Stimulated activated CD4-positive, alpha-beta T cell treated with anti-CD3 and anti-CD28 coated beads, Interleukin-1b, Interleukin-23, amount 100 ng/mL, for 24 hours (primary cell): ENCODE measurements at places on chromosomes 4 and X.

GRCh38 chrX:23127586-23127985 is 127.8 kb downstream of the DDX53 start:
- DNase-seq = no peak

DNA sequence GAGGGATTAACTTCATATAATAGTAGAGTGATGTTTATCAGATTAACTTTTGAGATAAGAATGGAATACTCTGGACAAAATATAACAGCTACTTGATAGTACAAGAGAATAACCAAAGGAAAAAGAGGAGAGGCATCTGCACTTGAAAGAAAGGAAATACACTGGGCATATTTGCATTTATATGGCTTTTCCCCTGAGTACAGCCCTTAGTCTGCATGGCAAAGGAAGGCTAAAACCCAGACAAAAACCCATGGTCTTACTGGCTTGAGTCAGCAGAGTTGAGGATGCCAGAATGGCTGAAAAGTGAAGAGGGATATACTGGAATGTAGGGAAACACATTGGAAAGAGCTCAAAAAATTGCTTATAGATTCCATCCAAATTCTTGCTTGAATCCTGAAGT is 101.6 kb downstream of the COL4A5 start:
- DNase-seq = no peak

- no peak for DNase-seq
Observed at GRCh38 chr4:171876636-171877035, 63.4 kb downstream of the GALNTL6 start.

GRCh38 chrX:140318296-140318695 is 186.6 kb downstream of the SOX3 start:
- DNase-seq = no peak

DNA sequence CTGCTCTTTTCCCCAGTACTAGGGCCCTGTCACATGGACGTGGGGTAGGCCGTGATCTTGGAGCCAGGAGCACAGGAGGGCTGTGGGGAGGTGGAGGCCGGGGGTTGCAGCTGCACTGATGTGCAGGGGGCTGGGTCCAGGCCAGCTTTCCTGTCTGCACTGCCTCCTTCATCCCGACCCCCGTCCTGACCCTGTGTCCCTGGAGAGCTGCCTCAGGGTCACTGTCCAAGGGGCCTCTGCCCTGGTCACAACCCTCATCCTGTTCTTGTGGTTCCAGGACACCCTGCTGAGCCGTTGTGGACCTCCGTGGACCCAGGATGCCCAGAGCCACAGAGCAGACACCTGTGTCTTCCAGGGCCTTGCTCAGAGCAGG is 91.7 kb upstream of the ADRA2C start:
- DNase-seq = no peak

DNA sequence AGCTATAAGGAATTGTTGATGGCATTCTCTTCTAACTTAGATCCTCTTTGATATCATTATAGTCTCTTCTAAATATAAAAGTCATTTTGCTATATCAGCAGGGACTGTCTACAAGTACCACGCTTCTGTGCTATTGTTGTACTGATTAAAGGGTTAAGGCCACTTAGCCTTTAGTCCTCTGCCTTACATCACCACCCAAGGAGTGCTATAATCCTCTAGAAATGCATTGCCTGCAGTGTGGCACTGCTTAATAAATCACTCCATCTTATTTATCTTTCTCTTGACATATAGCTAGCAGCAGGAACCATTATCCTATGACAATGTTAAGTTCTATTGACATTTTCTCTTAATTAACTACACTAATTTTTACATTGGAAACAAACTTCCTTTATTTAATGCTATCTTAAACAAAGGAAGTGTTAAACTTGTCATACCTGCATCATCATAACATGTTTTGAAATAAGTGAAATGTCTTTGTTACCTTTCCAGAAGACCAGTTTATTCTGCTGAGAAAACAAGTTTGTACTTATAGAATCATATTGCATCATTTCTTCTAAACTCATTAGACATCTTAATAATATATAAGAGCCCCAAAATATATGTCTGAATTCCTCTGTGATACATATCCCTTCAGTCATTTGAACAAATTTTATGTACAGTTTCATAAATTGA is 360.9 kb upstream of the ATOH1 start:
- no peak for DNase-seq

DNA sequence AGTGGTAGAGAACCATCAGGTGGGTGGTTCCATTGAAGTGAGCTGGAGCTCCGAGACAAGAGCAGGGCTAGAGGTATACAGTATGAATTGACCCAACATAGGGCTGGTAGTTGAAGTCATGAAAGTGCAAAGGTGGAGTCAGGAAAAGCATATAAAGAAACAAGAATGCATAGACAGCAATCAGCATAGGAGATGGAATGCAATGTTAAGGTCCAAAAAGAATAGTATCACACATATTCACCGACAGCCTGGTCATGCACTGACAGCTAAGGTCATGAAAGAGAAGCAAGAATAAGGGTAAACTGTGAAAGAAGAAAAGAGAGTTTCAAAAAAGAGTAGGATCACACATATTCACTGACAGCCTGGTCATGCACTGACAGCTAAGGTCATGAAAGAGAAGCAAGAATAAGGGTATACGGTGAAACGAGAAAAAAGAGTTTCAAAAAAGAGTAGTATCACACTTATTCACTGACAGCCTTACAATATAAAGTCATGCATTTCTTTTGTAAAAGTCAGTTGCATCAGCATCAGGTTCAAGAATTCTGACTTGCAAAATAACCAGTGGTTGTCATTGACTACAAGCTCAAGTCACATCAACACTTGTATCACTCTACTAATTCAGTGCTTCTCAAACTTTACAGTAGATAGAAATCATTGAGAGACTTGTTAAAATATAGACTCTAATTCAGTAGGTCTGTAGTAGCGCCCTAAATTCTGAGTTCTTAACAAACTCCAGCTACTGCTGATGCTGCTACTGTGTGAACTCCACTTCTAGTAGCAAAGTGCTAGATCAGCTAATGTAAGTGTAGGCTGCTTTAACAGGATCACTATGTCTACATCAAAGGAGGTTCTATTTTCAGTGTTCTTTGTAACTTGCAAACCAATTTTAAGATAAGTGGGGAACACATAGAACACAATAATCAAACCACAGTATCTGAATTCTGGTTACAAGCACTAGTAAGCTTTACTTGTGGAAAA is 221.9 kb downstream of the PDGFC start:
- no peak for DNase-seq

- no peak for DNase-seq
Observed at GRCh38 chr4:141347684-141348083, 127.0 kb downstream of the ZNF330 start.

DNA sequence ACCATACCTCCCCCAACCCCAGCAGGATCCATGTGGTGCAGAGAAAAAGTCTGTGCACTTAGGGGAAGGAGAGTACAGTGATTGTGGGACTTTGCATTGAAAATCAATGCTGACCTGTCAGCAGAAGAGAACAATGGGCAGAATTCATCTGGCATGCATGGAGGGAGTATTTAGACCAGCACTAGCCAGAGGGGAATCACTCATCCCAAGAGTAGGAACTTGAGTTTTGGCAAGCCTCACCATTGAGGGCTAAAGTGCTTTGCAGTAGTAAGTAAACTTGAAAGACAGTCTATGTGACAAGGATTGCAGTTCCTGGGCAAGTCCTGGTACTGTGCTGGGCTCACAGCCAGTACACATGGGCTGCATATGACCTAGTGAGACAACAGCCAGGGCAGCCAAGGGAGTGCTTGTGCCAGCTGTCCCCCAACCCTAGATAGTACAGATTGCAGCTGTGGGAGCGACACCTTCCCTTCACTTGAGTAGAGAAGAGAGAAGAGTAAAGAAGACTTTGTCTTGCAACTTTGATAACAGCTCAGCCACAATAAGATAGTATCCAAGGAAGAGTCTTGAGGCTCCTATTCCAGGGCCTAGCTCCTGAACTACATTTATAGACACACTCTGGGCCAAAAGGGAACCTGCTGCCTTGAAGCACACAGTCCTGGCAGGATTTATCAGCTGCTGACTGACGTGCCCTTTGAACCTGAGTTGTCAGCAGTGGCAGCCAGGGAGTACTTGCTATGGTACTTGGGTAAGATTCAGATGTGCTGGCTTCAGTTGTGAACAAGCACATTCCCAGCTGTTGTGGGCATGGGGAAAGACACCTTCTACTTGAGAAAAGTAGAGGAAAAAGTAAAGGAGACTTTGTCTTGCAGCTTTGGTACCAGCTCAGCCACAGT is 48.7 kb downstream of the HDX start:
- no peak for DNase-seq

GRCh38 chrX:71439420-71439819 is 73.3 kb downstream of the TAF1 start:
- DNase-seq = no peak

DNA sequence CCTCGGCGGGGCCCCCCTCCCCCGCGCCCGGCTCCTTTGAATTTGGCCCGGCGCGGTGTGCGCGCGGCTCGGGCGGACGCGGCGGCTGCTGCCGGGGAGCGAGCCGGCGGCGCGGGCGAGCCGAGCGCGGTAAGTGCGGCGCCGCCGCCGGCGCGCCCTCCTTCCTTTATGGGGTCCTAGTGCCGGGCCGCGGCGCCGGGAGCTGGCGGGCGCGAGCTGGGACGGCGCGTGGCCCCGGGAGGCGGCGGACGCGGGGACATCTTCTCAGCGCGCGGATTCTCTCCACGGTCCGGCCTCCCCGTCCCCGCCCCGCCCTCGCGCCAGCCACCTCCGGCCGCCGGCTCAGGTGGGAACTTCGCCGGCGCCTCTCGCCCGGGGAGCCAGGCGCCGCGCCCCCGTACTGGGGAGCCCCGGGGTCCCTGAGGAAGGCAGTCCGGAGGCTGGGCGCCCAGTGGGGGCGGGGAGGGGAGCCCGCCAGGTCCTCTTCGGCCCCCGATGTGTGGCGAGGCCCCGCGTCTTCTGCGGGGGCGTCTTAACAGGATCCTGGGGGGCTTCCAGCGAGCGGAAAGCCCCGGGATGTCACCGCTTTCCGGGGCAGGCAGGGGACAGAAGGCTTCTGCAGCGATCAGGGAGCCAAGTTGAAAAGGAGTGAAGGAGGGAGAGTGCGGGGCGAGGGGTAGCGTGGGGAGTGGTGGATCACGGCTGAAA is 98.4 kb upstream of the TENM3 start:
- no peak for DNase-seq

DNA sequence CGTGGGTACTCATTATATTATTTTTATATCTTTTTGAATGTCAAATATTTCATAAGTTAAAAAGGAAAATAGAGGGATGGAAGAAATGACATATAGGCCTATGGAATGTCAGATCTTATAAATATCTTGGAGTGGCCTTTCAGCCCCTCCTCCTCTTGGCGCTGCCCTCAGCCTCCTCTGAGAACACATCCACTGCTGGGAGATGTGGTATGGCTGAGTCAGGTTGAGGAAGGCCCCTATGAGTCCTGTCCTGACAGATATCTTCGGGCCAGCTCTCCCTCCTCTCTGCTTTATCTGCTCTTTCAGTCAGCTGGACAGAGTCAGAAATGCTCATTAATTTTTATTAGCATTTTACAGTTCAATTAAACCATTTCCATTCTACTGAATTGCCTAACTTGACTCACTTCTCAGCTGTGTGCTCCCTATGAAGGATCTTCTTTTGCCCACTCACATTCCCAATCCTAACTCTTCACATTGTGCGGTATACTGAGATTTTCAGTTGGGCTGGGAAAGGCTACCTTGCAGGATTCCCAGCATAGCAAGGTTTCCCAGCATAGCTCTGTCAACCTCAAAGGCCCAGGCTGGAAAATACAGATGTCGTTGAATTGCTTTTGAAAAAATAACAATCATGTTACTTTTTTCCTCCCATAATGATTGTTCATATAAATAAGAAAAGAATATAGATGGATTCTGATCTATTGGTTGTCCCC is 128.0 kb downstream of the ARHGEF9 start:
- no peak for DNase-seq

GRCh38 chrX:108088511-108088910 is 2.8 kb downstream of the PSMD10 start:
- DNase-seq = no peak

GRCh38 chr4:83454686-83455085 is 937 bp downstream of the HELQ start:
- no peak for DNase-seq

DNA sequence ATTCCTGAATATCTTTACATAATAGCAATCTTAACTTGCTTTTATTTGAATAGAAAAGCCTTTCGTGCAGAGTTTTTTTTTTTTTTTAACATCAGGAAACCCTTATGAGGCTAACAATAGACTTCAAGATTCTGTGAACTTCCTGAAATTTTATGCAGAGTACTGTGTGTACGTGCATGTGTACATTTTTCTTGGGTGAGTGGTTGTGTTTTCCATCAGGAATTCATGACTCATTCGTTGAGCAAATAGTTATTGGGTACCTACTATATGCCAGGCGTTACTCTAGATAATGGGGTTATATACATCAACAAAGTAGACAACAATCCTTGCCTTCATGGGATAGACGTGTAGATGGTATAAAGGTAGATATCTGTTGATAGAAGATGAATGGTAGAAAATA is 59.1 kb downstream of the MRPL1 start:
- no peak for DNase-seq

GRCh38 chrX:153582896-153583295 is 16.0 kb downstream of the CCNQ start:
- DNase-seq = peak; percentile 46

DNA sequence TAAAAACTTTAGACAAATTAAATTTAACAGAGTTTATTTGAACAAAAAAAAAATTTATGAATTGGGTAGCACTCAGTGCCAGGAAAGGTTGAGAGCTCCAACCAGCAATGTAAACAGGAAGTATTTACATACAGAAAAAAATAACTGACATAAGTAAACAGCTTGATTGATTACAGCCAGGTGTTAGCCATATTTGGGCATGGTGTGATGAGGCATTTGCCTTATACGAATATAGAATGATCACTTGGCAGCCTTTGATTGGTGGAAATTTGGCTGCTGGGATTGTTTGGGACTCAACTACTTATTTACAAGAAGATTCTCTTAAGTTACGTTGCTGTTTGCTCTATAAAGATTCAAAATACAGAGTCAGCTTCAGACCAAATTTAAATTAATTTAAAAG is 172.0 kb downstream of the ADAM29 start:
- DNase-seq = no peak

- no peak for DNase-seq
Observed at GRCh38 chrX:140342410-140342809, 162.5 kb downstream of the SOX3 start.

- peak; percentile 51 for DNase-seq
Observed at GRCh38 chr4:153153339-153153871, 50.8 kb upstream of the TRIM2 start.

DNA sequence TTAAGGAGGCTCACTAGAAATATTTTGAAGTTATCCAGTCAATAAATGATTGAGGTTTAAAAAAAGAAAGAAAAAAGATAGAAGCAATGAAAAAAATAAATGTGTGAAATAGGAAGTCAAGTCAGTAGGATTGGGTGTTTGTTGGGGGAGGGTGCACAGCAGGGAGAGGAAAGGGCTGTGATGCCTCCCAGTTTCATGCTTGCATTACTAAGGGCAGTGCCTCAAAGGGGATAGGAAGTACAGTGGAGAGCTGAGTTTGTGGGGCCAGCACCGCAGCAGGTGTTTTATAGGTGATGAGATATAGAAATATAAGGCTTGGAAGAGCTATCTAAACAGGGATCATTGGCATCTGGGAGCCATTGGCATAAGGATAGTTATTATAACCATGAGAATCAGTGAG is 919.2 kb downstream of the STIM2 start:
- no peak for DNase-seq
